ENCODE measurements at places on chromosomes 4 and X.

DNA sequence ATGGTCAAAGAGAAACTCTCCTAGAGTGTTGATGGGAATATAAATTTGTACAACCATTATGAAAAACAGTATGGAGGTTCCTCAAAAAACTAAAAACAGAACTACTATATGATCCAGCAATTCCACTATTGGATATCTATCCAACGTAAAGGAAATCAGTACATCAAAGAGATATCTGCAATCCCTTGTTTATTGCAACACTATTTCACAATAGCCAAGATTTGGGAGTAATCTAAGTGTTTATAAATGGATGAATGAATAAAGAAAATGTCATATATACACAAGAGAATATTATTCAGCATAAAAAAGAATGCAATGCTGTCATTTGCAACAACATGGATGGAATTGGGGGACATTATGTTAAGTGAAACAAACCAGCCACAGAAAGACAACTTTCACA lies 1118.1 kb upstream of the PRKX start:
- DNase-seq = no peak

GRCh38 chr4:6349896-6350603 lies 80.4 kb downstream of the WFS1 start:
- no peak for DNase-seq

- DNase-seq = no peak
These were observed at the start of gene COX7B2 for GRCh38 chr4:46909078-46909477. TSS of gene COX7B2 (minus strand) at chr4:46909245. CDS start at chr4:46735192, 174,053 bp downstream.

- DNase-seq = no peak
These were observed 58.2 kb upstream of the FBXW7 start for GRCh38 chr4:152594057-152594456.

DNA sequence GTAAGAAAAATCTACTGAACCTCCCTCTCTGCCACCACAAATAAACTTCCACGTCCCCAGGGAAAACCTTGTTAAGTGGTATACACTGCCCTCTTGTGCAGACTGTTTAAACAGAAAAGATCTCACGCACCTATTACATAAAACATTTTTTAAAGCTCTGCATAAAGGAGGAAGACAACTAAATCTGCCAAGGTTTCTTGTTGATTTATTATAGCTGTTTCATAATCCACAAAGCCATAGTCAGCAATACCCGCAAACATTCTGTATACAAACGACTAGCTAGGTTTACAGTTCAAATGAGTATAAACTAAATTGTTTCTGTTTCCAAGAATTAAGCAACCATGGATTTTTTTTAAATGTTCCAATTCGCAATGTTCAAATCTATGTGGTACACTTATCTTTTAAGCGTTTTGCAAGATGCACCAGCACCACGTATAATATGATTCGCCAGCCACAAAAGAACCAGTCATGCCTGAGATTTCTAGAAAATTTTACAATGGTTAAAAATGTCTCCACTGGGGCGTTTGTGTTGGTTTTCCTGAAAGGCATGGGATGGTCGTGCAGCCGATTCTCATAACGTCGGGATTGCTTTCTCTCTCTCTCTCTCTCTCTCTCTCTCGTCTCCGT lies 164.6 kb downstream of the PRKX start:
- no peak for DNase-seq

GRCh38 chrX:153685156-153685536 lies 2.6 kb upstream of the SLC6A8 start:
- no peak for DNase-seq

- peak; percentile 48 for DNase-seq
These were observed 1.8 kb downstream of the MAML3 start for GRCh38 chr4:140152013-140152703.

- DNase-seq = no peak
These were observed 395.9 kb downstream of the GPAT3 start for GRCh38 chr4:83931659-83932438.

GRCh38 chrX:107676559-107677378 lies 48.5 kb downstream of the PRPS1 start:
- DNase-seq = peak; percentile 41

DNA sequence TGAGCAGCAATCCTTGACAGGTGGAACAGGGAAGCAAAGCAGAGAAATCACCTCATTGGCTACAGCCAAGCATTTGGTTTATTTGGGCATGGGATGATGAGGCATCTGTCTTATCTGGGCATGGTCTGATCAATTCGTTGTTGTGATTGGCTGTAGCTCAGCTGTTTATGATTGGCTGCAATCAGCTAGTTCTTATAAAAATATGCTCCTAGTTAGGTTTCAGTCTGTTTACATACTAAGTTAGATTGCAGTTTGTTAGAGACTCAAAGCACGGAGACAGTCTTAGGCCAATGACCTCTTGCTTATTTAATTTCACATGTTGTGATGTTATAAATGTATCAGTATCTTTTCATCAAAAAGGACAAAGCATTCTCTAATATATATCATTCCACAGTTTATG lies 312.0 kb downstream of the PDGFC start:
- DNase-seq = no peak

- no peak for DNase-seq
These were observed 117.9 kb downstream of the TBC1D19 start for GRCh38 chr4:26701786-26702227.

DNA sequence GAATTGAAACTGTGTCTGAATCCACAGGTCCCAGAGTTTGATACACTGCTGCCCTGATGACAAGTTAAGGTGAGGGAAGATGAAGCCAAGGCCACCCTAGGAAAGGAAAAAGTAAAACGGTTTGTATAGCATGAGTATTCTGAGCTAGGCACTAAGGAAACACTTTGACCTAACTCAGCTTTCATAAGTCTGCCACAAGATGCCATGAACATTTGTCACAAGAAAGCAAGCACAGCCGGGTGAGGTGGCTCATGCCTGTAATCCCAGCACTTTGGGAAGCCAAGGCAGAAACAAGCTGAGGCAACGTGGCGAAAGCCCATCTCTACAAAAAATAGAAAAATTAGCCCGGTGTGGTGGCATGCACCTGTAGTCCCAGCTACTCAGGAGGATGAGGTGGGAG lies 34.2 kb downstream of the ELOVL6 start:
- DNase-seq = no peak

GRCh38 chr4:66091786-66092185 lies 421.5 kb upstream of the EPHA5 start:
- no peak for DNase-seq

DNA sequence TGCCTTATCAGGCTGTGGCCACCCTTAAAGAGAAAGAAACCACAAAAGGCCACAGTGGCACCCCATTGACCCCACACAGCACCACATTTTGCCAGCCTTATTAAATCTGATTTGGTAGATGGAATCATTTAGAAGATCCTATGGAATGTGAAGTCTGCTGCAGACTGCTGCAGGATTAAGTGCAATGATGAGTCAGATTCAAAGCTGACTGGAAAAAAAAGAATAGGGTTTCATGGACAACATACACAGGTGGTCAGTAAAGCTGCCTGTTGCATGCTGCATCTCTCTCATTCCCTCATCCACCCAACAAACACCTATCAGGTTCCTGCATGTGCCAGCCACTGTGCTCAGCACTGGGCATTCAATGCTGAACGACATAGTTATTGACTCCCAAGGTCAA lies 56.6 kb downstream of the CHST7 start:
- DNase-seq = no peak

- DNase-seq = no peak
These were observed 678.6 kb downstream of the IQCM start for GRCh38 chr4:149136951-149137620.

DNA sequence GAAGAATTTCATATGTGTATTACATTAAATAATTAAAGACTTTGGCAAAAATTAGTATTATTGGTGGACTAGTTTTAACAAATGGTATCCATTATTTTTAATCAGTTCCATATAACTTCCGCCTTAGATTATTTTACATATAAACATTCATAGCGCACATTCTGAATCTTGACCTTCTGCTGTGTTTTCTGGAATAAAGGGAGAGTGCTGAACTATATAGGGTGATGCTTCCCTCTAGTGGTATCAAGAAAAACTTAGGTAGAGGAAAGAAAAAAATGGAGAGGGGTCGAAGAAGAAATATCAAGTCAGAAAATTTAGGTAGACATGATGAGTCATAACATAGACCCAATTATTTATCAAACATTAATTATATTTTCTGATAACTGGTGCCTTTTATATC lies 155.6 kb upstream of the PACRGL start:
- DNase-seq = no peak

DNA sequence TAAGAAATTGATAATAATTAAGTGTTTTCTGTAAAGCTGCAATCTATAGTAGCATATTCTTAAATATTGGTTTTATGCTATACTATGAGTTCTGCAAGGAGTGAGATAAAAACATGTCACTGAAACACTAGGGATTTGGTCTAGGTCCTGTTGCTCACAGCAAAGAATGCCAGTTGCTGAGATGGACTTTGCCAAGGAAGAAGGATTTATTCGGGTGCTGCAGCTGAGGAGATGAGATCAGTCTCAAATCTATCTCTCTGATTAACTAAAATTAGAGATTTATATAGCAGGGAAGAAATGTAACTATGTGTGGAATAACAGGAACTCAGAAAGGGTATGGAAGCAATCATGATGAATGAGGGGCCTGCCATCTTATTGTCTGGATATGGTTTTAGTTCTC lies 1569.9 kb downstream of the PCDH7 start:
- DNase-seq = no peak

DNA sequence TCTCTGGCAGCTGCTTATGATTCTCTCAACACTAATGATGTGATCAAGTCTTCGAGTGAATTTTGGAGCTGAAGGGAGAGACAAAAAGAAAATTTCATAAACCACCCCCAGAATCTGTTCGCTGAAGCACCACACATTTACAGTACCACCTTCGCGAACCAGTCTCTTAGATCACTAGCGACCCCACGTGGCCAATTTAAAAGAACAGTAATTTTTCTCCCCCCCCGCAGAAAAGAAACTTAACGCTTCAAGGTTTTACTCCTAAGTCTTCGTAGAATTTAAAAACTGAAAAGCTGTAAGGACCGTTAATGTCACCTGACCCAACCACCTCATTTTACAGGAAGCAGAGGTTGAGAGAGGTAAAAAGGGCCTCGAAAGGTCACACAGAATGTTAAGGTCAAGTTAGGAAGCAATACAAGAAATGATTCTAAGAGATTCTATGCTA lies 187.5 kb downstream of the QDPR start:
- peak; percentile 38 for DNase-seq

DNA sequence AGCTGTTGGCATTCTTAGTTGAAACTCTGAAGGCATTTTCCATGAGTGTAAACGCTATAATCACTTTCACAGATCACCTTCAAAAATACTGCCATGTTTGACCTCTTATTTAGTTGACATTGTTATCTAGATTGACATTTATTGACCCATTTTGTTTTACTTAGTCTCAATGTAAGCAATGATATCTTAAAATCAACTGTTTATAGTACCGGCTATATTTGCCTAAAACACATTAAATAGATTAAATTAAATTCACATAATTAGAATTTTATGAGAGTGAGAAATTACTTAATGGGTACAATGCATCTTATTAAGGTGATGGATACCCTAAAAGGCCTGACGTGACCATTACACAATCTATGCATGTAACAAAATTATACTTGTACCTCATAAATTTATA lies 517.7 kb upstream of the FTHL17 start:
- DNase-seq = no peak

- DNase-seq = no peak
These were observed 6.6 kb downstream of the GPRIN3 start for GRCh38 chr4:89301003-89301402.

- DNase-seq = no peak
These were observed 482 bp downstream of the GSTCD start for GRCh38 chr4:105709081-105709450.

DNA sequence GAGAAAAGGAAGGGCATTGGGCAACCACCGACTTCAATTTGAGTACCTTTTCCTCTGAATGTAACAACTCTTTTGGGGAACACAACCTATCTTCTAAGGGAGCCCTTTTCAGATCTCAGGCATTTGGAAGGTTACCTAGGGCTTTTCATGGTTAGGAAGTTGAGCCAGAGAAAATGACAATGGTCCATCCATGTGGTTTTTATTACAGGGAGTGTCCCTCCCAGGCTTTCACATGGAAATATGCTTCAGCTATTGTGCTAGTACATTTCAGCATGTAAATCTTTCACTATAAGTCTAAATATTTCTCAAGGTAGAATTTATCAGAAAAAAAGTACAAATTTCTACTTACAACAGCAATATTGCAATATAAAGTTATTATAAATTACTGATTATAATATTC lies 259.8 kb downstream of the IQCM start:
- DNase-seq = no peak

All from stimulated activated CD4-positive, alpha-beta T cell treated with anti-CD3 and anti-CD28 coated beads, Interleukin-4, amount 100 ng/mL, for 48 hours (primary cell).